ENCODE measurements at places on chromosomes 6 and 20.

GRCh38 chr6:82569022-82569421, 205.4 kb downstream of the TPBG start:
- DNase-seq = no peak

- no peak for DNase-seq
Observed at GRCh38 chr6:108989700-108990099, 104.9 kb downstream of the SESN1 start.

DNA sequence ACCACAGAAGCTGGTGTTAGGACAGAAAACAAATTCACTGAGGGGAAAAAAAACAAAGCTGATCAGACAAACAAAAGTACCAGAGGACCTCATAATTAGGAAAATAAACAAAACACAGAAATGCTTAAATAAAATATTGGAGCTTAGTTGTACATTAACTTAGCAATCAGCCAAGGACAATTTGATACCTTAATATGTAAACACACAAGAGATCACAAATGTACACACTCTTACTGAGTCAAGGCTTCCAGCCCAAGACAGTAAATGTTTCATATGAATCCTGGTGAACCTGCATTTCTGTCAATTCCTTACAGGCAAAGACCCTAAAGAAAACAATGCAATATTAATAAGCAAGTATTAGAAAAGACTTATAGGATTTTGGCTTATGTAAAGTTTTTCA, 62.0 kb upstream of the SPTLC3 start:
- DNase-seq = no peak

- no peak for DNase-seq
Observed at GRCh38 chr6:72974276-72974675, 251.0 kb downstream of the KHDC1L start.

DNA sequence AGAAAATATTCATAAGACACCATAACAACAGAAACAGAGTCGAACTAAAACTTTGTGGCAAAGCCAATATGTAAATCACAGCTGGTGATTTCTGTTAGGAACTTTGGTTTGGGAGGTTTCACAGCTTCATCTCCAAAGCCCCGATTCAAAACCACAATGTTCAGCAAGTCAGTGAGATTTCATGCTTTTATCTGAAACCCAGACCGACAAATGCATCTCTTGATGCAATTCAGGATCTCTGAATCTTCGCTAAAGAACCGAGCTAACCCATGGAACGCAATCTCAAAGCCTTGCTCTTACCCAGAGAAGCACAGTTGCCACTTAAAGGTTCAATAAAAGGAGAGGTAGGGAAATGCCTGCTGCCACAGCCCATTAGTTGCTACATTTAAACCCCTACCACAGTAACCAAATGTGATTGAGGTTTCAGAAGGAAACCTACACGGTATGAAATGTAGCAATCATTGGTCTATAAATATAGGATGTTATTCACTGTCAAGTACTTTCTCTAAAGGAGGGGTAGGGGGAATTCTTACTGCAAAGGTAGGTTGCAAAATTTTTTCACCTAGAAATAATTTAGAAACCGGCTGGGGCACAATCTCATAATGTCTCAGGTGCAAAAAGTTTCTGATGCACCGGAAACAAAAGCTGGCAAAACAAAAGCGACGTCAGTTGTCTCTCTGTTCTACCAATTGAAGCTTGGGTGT, 381.0 kb upstream of the ARID1B start:
- no peak for DNase-seq
